Activated gamma-delta T cell treated with Interleukin-2 at 50 U/mL for 16 hours (primary cell): ENCODE measurements at places on chromosomes 6 and 20.

DNA sequence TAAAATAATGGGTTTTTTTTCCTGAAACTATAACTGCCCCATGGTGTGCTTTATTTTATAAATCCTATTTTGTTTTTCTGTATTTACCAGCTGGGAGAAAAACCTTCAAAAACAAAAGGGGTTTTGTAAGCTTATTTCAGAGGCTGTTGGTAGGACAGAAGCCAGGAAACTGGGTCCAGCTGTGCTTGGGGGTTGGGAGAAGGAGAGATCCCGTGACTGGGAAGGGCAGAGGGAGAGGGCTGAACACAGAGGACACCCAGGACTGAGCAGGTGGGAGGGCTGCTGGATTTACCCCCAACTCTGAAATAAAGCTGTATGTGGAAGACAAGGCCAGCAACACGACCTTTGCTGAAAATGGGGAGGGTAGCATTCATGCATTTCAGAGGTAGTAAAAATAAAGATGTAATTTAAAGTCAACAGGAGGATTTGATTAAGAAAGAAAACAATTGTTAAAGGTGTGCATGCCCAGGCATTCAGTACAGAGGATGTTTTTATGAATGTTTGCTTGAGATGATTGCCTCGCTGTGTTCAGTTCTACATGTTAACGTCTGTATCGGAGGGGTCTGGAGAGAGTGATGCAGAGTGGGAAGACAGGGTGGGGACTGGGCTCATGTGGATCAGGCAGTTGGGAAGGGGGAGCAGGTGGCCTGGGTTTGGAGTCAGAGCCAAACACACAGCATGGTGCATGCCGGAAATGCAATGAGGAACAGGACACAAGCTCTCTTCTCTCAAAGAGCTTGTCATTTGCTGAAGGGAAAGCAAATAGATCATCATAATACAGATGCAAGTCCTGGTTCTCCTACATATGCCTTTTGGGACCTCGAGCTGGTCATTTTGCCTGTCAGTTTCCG, 21.4 kb downstream of the ARFGEF3 start:
- no peak for DNase-seq

- DNase-seq: no peak
Observed at GRCh38 chr6:52735071-52735470, 28.2 kb downstream of the GSTA2 start.

DNA sequence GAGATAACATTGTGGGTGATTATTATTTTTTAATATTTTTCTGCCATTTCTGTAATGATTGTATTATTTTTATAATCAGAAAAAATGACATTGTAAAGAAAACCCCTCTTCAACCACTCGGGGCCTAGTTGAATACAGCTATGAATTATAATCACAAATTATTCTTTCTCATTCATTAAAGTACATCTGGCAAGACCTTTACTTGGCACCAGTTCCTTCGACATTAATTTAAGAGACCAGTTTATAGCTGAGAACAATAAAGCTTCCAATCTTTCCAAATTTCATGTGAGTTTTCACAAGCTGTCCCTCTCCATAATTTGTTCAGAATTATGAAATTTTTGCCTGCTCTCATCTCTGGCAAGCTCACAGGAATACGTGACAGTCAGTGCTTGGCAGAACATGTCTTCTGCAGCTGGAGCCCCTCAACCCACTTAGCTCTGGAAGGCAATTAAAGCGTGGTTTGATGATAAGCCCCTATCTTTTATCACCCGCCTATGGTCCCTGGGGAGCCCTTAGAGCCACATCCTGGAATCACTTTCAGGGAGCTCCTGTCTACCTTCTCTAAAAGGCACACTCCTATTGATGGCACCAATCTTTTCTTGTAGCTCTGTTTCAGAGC, 237.2 kb upstream of the PRND start:
- no peak for DNase-seq

DNA sequence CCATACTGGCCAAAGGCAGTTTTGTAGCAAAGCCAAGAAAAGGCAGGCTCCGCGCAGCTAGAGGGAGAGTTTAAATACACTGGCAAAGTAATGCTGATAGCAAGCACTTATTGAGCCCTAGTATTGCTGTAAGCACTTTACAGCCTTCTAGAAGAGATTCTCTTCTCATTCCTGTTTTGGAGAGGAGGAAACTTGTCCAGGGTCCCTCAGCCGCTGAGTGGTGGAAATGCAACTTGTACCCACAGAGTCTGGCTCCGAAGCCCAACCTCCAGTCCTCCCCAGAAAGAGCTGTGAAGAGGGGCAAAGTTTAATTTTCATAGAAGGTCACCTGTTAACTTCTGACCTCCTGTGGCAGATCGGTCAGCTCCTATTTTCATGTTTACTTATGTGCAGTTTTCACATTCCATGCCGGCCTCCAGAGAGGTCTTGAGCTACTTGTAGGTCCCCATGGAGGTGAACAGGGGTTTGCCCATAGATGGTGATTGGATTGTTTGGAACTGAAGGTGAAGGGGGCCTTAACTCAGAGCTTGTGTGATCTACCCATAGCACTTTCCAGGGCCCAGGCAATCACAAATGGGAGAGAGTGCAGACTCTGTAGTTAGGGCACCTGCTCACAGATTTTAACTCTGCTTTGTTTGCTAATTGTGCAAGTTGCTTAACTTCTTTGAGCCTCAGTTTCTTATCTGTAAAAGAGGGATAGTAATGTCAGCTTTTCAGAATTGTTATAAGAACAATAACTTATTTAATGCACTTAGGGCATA, 70.7 kb downstream of the LYRM2 start:
- DNase-seq: no peak

- no peak for DNase-seq
Observed at GRCh38 chr6:120771019-120771418, 563.3 kb downstream of the TBC1D32 start.

DNA sequence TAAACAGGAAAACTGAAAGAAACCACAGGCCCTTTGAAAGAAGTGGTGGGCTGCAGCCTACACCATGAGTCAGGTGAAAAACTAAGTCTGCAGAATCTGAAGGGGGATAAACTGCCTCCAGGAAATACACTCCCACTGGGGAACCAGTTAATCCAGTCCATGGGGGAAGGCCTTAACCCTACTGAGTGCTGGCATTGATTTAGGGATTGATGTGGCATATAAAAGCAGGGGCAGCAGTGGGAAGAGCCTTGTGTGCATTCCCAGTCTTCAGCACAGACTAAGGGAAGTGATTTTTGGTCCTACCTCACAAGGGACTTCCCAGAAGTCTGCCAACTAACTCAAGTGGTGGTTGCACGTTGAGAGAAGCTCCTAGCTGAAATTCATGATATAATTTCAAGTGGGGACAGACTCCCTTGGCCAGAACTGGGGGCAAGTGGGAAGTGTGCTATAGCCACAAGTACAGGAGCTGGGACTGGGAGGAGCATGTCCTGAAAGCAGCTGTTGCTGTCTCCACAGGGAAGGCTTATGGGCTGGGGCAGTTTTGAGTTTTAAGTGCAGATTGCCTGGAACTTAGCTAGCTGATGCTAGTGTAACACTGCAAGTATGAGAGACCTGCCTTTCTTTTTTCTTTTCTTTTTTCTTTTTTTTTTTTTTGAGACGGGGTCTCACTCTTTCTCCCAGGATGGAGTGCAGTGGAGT, 31.2 kb downstream of the CITED2 start:
- DNase-seq: no peak

GRCh38 chr6:117309069-117309468, 43.7 kb downstream of the VGLL2 start:
- DNase-seq: no peak

DNA sequence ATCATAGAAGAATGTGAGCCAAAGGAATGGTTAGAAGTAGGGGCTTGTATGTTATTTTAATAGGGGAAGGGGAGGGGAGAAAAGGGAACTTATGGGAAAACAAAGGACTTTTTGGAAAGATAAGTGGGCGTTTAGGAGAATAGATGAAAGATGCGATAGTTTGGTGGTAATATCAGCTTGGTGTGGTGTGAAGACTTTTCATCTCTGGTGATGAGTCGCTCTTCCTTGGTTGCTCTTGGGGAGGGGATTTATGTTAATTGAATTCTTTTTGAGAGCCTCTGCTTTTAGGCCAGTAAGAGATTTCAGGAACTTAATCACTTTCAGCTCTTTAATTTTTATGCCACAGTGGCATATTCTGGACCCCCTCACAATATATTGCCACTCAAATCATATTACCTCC, 10.8 kb downstream of the HECA start:
- DNase-seq: no peak

- no peak for DNase-seq
Observed at GRCh38 chr20:56943946-56944945, 315.1 kb downstream of the TFAP2C start.

DNA sequence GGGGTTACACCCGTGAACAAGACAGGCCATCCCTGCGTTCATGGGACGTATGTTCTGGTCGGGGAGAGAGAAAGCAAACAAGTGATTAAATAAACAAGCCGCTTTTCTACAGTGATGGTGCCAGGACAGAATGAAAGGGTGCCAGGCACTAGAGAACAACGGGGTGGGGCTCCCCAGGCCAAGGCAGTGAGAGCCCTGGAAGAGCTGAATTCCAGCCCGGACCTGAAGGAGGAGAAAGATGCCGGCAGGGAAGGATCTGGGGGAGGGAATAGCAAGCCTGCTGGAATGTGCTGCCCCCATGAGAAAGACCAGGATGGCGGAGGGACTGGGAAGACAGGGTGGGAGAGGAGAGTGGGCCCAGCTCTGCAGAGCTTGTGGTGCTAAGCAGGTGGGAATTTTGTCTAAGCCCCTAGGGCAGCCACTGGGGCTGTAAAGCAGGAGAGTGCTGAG, 7.5 kb downstream of the SNAI1 start:
- no peak for DNase-seq

- DNase-seq: no peak
Observed at GRCh38 chr6:99165838-99166237, 183.6 kb downstream of the FAXC start.

DNA sequence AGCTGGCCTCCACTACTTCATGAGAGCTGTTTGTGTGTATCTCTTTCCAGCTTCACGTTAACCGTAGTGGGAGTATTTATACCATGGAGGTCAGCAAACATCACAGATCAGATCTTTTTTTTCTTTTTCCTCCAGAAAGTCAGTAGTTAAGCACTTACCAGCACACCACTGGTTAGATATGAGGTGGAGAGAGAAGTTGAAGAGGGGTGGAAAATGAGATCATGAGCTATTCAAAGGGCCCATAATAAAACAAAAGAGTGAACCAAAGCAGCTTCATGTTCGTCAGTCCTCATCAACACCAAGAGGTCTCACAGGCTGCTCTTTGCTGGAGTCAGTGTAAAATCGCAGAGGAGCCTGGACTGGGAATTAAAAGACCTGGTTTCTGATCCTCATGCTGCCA, 125.1 kb upstream of the SGK1 start:
- no peak for DNase-seq

GRCh38 chr20:34292496-34292895, 10.7 kb downstream of the AHCY start:
- DNase-seq: no peak
